Endodermal cell (in vitro differentiated cells): ENCODE measurements at places on chromosomes 11 and 22. TPM values are rescaled to one million over a fixed set of nuclear protein-coding genes. Genes with fewer than 3 reads are reported as not detected.

Gene SLC29A2
- 29.8 and 32.4 TPM in 2 replicates for total RNA-seq

- DNase-seq, result no peak
These were observed 56.0 kb downstream of the PACS1 start for GRCh38 chr11:66126064-66126463.

DNA sequence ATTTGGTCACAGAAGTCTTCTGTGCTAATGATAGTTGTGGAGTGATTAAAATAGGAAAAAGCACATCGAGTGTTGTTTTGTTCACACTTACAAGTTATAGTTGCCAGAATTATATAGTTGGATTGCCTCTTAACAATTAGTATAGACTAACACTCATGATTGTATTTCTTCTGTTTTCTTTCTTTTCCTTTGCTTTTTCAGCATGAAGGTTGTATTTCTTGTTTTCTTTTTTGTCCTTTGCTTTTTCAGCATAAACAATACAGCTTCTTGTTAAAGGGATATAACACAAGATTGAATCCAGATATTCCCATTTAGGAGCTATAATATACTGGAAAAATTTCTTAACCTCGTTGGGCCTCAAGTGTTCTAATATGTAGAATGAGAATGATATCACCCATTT is 31.1 kb downstream of the ACER3 start:
- no peak for DNase-seq

- no peak for DNase-seq
These were observed 92.6 kb upstream of the TP53AIP1 start for GRCh38 chr11:129035244-129035643.
